ENCODE measurements at places on chromosomes 3 and 15. TPM values are rescaled to one million over a fixed set of nuclear protein-coding genes. Genes with fewer than 3 reads are reported as not detected.

Gene DPPA4
- total RNA-seq = 6.1 TPM

Gene GRAMD2A
- total RNA-seq = 0.82 TPM

Gene SLC51B
- total RNA-seq = 1.5 TPM

Gene GPR62
- total RNA-seq = 0.06 TPM

Gene ZNF660
- 8.2 TPM for total RNA-seq

Gene FANCD2
- 14.9 TPM for total RNA-seq

Gene TEX9
- total RNA-seq = 22.9 TPM

Gene SV2B
- total RNA-seq = 2.1 TPM

Gene CCR3
- 0.47 TPM for total RNA-seq

Gene GP5
- total RNA-seq = 1.6 TPM

Gene DLEC1
- total RNA-seq = 2.4 TPM

Gene MYRIP
- total RNA-seq = 2.2 TPM

Gene PLA2G4E
- 0.29 TPM for total RNA-seq

Gene SGO1
- total RNA-seq = 4.0 TPM

Gene IVD
- total RNA-seq = 63.8 TPM

Gene DUOX2
- 0.06 TPM for total RNA-seq

Gene HRH1
- 4.3 TPM for total RNA-seq

Gene CASR
- total RNA-seq = 24.4 TPM

Gene CYP11A1
- 1.9 TPM for total RNA-seq

Gene SLC27A2
- 38.2 TPM for total RNA-seq

Gene NANOGP8
- 1.7 TPM for total RNA-seq

Gene RTP1
- not detected for total RNA-seq

Gene TXNRD3
- total RNA-seq = 19.2 TPM

Gene LRRIQ4
- total RNA-seq = 0.35 TPM

Gene CCDC54
- not detected for total RNA-seq

Gene GATA2
- 45.6 TPM for total RNA-seq

Gene PPCDC
- 21.3 TPM for total RNA-seq

Gene HYKK
- total RNA-seq = 8.8 TPM

Gene IL16
- total RNA-seq = 6.7 TPM

Gene HHLA2
- total RNA-seq = 13.8 TPM

Gene C2CD4B
- total RNA-seq = 15.8 TPM

Gene ZNF662
- 16.9 TPM for total RNA-seq

Gene RARRES1
- total RNA-seq = 22.3 TPM

Gene PCYT1A
- 53.2 TPM for total RNA-seq

Gene LMAN1L
- not detected for total RNA-seq

Gene PRTG
- 26.0 TPM for total RNA-seq

Gene AVEN
- total RNA-seq = 7.0 TPM

All from metanephros (tissue), 2 donors.